ENCODE measurements at places on chromosomes 13 and 19.

- DNase-seq, result no peak
Observed at GRCh38 chr13:20573186-20573585, 6.2 kb downstream of the IFT88 start.

DNA sequence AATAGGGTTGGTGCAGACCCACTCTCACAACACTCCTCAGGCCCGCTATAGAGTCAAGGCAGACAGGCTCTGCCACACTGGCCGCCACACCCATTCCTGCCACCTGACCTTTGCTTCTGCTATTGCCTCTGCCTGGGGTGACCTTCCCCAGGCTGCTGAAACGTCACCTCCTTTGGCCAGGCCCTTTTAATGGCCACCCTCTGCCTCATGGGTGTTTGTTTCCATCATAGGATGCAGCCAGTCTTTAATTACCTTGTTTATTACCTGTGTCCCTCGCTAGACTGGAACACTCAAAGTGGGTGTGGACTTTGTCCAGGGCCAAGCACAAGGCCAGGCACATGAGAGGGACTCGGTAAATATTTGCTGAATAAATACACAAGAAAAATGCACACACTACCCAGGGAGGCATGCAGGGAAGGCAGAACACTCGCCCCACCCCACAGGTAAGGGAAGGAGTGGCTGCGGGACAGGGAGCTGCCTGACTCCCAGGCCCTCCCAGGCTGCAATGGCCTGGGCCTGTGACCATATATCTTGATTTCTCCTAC is 3.2 kb downstream of the LSM4 start:
- DNase-seq, result no peak

- no peak for DNase-seq
Observed at GRCh38 chr13:39499604-39500003, 103.4 kb downstream of the LHFPL6 start.

GRCh38 chr13:112103260-112103838 is 36.4 kb downstream of the SOX1 start:
- DNase-seq, result no peak

DNA sequence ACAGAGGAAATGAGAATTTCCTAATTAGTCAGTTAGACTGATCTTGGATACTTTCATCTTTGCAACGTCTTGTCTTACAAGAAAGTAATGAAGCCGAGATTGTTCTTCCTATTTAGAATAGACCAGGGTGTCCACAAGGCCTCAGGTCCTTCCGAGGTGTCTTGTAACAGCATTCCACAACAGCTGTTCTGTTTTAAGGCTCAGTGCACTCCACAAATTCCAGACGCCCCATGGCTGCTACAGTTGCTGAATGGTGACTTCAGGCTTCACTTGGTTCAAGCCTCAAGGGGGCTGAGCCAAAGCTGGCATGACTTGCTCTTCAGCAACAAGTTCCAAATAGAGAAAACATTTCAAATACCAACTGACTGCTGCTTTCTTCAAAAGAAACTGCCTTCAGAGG is 143.4 kb downstream of the SHISA2 start:
- no peak for DNase-seq

DNA sequence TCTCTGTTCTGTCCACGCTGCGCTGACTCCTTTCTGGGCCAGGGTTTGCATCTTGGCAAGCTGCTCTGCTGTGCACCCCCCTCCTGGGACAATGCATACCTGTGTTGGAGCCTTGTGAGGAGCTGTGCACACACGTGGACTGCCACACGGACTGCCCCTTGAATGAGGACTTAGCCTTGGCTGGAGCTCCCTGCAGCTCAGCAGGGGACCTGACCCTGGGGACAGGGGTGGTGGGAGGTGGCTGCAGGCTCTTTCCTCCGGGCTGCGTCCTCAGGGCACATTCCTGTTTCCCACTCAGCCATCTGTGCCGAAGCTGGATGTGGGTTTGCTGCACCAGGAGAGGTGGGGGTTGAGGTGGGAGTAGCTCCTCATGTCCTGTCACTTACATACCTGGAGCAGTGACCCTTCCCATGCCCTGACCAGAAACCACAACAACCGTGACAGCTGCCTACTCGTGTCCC is 8.2 kb downstream of the RAB11B start:
- DNase-seq, result no peak

DNA sequence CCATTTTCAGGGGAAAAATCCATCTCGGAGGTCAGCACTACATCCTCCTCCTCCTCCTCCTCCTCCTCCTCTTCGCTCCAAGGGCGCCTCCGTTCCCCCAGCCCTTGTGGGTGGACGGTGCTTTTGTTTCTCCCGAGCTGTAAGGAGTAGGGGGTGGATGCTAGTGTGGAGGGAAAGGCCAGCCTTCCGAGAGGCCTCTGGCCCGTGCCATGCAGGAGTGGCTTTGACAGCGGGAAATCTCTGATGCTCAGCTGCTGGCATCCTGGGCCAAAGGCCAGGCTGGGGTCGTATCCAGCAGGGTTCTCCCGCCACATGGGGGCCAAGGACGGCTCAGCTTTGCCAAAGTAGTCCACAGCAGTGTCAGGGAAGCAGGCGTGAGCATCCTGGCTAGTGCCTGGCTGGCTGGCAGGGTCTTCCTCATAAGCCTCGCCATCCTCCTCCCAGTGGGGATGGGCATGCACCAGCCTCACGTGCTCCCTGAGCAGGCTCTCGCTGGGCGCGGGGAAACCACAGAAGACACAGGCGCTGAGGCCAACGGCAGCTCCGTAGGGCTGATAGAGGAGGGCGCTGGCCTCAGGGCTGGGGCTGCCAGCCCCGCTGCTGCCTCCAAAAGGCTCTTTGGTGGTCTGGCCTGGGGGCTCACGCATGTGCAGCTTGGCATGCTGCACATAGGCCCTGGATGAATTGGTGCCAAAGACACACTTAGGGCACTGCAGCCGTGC is 10.5 kb downstream of the WIZ start:
- no peak for DNase-seq

DNA sequence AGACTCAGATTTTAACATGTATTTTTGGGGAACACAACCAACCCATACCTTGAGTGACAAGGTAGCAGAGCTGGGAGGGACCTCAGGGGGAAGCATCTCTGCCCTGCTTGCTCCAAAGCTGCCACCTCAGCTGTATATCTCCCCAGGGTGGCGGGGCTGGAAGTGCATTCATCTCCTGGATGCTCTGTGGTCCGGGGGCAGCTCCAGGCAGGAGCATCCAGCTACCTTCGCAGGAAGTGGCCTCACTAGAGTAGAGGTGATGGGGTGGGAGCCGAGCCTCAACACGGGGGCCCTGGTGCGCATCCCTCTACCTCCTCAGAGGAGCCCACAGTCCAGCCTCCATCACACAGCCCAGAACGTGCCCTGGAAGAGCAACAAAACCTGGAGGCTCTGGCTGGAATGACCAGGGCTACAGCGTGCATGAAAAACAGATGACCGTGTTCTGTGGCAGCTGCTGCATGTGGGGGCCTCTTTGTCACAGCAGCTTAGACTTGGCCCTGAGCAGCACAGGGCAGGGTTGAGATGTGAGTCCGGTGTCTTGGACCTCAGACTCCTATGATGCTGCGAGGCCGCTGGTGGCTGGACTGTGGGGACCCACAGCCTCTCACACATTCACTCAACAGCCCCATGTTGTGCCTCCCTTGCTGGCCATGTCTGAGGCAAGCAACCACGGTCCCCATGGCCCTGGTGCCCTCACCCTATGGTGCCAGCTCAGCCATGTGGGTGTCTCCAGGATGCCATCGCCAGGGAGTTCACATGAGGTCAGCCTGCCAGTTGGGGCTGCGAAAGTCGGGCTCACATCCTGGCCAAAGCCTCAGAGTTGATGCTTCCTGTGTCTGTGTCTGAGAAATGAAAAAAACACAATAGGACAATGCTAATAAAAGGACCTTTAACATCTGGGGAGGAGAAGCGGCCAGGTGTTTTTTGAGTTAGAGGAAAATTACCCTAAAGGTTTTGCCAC is 17.1 kb upstream of the GAS6 start:
- DNase-seq, result no peak

GRCh38 chr13:107563099-107563925 is 652.0 kb downstream of the LIG4 start:
- no peak for DNase-seq

DNA sequence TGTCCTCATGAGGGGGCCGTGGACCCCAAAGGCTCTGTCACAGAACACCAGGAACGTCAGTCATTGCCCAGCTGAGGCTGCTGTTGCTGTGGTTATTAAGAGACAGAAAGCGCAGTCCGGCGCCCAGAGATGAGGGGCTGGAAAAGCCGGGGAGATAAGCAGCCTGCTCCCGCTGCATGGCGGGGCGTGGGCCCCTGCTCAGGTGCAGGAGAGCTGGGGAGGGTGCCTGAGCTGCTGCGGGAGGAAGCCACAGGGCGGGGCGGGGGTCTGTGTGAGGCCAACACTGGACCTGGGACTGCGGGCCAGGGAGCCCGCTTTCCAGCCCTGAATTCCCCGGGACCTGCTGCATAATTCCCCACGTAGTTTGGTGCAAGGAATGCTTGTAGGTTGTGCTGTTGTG is 11.3 kb downstream of the SOX1 start:
- DNase-seq, result no peak

- DNase-seq, result no peak
Observed at GRCh38 chr13:110436276-110436675, 125.2 kb downstream of the RAB20 start.

- DNase-seq, result peak; percentile 39
Observed at GRCh38 chr13:95505986-95506385, 46.5 kb upstream of the CLDN10 start.

DNA sequence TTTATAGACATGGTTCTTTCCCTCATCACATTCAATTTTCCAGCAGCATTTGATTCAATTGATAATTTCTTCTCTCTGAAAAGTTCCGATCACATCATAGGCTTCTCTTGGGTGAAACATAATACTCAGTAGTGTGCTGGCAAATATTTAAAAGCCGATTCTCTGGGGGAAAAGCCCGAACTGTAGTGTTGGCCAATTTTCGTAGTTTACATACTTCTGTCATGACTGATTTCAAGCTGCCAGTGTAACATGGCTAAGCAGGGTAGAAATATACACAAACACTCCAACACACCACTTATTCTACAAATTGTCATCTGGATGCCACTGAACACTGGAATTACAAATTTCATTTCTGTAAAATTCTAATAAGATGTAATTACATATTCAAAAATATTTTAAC is 56.1 kb upstream of the FREM2 start:
- no peak for DNase-seq

DNA sequence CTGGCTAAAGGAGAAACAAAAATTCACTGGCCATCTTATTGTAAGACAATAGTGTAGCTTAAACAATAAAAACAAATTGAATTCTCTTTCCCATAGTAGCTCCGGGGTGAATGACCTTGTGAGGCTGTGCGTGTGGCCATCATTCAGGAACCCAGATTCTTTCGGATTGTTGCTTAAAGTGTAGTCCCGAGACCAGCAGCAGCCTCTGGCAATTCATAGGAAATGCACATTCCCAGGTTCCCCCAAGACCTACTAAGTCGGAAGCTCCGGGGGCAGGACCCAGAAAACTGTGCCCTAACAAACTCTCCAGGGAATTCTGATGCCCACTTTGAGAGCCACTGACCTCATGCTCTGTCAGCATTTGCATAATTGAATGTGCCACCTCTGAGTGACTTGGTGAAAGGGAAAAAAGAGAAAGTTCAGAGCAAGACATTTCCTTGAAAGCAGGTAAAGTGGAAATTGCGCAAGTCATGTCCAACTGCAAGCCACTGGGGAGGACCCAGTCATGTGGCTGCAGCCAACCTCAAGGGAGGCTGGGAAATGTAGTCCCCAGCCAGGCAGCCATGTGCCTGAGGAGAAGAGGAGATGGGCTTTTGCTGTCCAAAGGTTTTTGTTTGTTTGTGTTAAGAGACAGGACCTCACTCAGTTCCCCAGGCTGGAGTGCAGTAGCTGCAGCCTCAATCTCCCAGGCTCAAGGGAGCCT is 50.7 kb upstream of the PNMA8B start:
- no peak for DNase-seq

GRCh38 chr19:35347171-35347929 is at the start of gene FFAR1:
FFAR1 (plus strand) TSS chr19:35347902; CDS start chr19:35351552, 3,650 bp downstream.
- DNase-seq, result no peak

GRCh38 chr13:109685203-109685602 is 101.2 kb downstream of the IRS2 start:
- DNase-seq, result no peak

- no peak for DNase-seq
Observed at GRCh38 chr19:16851031-16851712, 22.0 kb downstream of the SIN3B start.

GRCh38 chr13:21010621-21011020 is 50.8 kb downstream of the LATS2 start:
- DNase-seq, result no peak

DNA sequence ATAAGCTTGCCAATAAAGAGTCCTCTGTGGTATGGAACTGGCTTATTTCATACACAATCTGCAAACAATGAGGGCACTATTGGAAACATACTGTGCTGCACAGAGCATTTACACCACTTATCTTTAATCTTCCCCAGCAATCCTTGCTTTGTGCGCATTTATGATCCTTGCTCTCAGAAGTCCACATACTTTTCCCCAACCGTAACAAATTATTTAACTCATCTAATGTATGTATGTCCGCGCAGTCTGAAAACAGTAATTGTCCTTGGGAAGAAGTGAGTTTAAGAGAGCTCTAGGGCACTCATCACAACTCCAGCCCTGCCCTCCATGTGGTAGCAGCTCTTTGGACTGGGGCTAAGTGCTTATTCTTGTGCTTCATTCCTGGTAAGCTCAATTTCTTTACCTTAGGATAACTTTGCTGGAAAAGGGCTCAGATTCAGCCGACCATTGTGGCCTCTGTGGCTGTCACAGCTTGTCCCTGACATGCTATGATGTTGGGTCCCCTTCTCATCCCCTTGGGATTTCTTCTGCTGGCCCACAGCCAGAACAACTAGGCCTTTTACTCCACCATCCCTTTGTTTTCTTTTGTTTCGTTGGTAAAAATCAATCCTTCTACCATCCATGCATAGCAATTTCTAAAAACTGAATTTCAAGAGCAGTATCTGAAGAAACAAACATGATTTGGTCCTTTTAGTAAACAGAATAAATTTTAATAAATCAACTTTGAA is 152.7 kb downstream of the TNFRSF19 start:
- no peak for DNase-seq

DNA sequence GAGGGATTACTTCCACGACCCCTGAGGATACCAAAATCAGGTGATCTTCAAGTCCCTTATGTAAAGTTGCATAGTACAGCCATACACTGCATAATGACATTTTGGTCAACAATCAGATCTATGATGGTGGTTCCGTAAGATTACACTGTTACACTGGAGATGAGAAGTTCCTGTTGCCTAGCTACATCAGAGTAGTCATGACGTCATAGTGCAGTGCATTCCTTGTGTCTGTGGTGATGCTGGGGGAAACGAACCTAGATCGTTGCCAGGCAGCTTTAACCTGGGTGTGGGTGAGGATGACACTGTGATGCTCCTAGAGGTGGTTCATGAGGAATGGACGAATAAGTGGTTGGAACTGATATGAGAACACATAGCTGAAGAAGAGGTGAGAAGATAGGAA is 9.1 kb downstream of the ZNF610 start:
- DNase-seq, result no peak

- DNase-seq, result no peak
Observed at GRCh38 chr13:75255653-75256052, 226.3 kb downstream of the TBC1D4 start.

- DNase-seq, result no peak
Observed at GRCh38 chr13:98300956-98301641, 124.0 kb upstream of the RNF113B start.

- DNase-seq, result no peak
Observed at GRCh38 chr13:113485545-113485944, 5.0 kb downstream of the DCUN1D2 start.
